ENCODE measurements at places on chromosomes 4 and X.

- no peak overlapping the region for H3K27ac ChIP-seq
- H3K27me3 ChIP-seq: peaks cover 17% of the 10 kb centered on the region
- no peak overlapping the region for H3K4me3 ChIP-seq
- no peaks in the 10 kb centered on the region for H3K36me3 ChIP-seq
These were observed 11.4 kb downstream of the L1CAM start for GRCh38 chrX:153874366-153875125.

DNA sequence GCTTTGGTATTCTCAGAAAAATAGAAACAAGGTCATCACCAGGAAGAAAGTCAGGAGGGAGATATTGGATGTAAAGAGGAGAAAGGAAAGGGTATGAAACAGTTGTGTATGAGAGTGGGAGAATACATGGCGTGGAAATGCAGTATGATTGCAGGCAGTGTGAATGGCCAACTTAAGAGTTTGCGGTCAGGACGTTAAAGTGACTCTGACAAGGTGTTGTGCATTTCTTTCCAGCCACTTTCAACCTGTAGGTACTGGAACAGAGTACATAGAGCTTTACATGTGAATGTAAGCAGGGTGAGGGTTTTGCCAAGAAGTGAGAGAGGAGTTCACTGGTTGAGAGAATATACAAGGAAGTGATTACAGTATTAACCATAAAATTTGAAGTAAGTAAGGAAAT is 15.7 kb downstream of the ATP10D start:
- H3K27ac ChIP-seq: no peak overlapping the region
- H3K36me3 ChIP-seq: no peaks in the 10 kb centered on the region
- no peaks in the 10 kb centered on the region for H3K4me1 ChIP-seq
- no peak overlapping the region for H3K4me3 ChIP-seq
- no peaks in the 10 kb centered on the region for H3K27me3 ChIP-seq
- DNase-seq: no peak

- DNase-seq: no peak
- no peak overlapping the region for H3K27ac ChIP-seq
- no peaks in the 10 kb centered on the region for H3K4me1 ChIP-seq
- no peaks in the 10 kb centered on the region for H3K27me3 ChIP-seq
- no peak overlapping the region for H3K4me3 ChIP-seq
These were observed 937.2 kb upstream of the GRID2 start for GRCh38 chr4:91366554-91366953.

- H3K4me1 ChIP-seq: no peaks in the 10 kb centered on the region
- DNase-seq: no peak
- no peaks in the 10 kb centered on the region for H3K36me3 ChIP-seq
- no peak overlapping the region for H3K27ac ChIP-seq
These were observed 970.4 kb downstream of the RPA4 start for GRCh38 chrX:97854086-97854485.

GRCh38 chr4:182400790-182401189 is 157.6 kb downstream of the TENM3 start:
- no peaks in the 10 kb centered on the region for H3K27me3 ChIP-seq
- no peaks in the 10 kb centered on the region for H3K36me3 ChIP-seq
- DNase-seq: no peak
- no peak overlapping the region for H3K27ac ChIP-seq
- no peak overlapping the region for H3K4me3 ChIP-seq
- no peaks in the 10 kb centered on the region for H3K4me1 ChIP-seq

DNA sequence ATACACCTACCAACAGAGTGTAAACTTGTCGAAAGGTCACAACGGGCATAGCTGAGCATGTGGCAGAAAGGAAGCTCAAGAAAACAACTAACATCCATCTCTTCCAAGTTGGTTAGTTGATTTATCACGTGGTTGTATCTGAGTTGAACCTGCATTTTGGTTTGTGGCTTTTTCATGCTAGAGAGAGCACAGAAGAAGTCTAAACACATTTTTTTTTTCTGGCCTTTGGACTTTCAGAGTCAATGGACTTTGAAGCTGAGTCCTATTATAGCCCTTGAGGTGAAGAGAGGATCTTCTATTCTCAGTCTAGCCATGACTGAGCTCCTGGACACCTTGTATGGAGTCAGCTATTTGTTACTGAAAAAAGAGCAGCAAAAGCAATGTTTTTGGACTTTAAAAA is 150.6 kb upstream of the TRPC5 start:
- no peak overlapping the region for H3K4me3 ChIP-seq
- H3K27me3 ChIP-seq: no peaks in the 10 kb centered on the region
- DNase-seq: no peak

GRCh38 chr4:52172166-52172565 is 121.1 kb downstream of the SPATA18 start:
- DNase-seq: no peak

DNA sequence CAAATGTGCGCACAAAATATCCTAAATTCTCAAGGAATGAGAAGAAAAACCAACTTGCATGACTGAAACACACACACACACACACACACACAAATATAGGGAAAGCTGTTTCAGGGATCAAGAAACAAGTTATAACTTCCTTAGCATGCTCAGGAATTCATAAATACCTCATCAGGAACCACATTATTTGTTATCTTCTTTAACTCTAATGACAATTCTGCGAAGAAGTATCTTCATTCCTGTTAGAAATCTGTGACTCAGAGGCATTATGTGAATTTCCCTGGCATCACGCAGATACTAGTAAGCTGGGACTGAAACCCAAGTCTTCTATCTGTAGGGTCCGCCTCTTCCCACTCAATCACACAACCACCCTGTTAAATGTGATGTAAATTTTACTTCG is 30.3 kb downstream of the TMPRSS11A start:
- no peaks in the 10 kb centered on the region for H3K4me1 ChIP-seq
- no peak overlapping the region for H3K27ac ChIP-seq
- H3K4me3 ChIP-seq: no peak overlapping the region
- H3K27me3 ChIP-seq: peaks cover 10% of the 10 kb centered on the region

DNA sequence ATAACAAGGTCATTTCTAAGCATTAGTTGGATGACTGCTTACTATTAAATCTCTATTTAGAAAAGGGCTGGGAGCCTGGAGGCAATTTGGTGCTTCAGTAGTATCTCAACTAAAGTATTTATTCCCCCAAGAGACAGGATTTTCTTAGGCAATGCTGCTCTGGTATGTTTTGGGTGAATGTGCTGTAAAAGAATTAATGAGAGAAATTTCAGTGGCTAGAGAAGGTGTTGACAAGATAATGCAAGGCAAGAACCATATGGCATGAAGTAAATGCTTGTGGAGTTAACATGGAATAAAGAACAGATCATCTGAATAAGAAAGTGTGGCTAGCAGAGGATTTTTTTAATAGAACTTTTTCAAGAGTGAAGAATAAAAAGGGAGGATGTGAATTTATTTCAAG is 3.9 kb downstream of the CYP2U1 start:
- no peak overlapping the region for H3K27ac ChIP-seq
- H3K36me3 ChIP-seq: peaks cover 2% of the 10 kb centered on the region
- peaks cover 10% of the 10 kb centered on the region for H3K27me3 ChIP-seq
- no peak overlapping the region for H3K4me3 ChIP-seq
- DNase-seq: no peak

DNA sequence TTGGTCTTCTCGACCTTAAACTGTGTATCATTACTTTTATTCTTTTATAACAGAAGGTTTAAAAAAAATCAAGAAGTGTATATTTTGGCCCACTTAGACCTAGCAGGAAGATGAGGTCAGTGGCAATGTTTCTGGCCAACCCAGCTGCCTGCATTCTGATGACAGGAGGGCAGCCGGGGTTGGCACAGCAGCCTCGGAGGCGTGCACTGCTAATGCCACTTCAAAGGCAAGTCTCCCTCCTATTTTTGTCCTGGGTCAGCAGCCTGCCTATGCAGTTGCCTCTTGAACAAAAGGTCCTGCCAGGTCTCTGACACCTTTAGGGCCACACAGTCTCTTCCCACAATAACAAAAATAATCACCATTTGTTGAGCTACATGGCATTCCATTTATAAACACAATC is 89.4 kb upstream of the MYOZ2 start:
- no peak for DNase-seq
- peaks cover 14% of the 10 kb centered on the region for H3K27me3 ChIP-seq
- no peak overlapping the region for H3K27ac ChIP-seq
- no peaks in the 10 kb centered on the region for H3K4me1 ChIP-seq

GRCh38 chr4:179472164-179472563 is 2029.9 kb upstream of the AGA start:
- no peaks in the 10 kb centered on the region for H3K4me1 ChIP-seq
- H3K4me3 ChIP-seq: no peak overlapping the region
- no peak for DNase-seq
- H3K36me3 ChIP-seq: no peaks in the 10 kb centered on the region
- H3K27ac ChIP-seq: no peak overlapping the region

DNA sequence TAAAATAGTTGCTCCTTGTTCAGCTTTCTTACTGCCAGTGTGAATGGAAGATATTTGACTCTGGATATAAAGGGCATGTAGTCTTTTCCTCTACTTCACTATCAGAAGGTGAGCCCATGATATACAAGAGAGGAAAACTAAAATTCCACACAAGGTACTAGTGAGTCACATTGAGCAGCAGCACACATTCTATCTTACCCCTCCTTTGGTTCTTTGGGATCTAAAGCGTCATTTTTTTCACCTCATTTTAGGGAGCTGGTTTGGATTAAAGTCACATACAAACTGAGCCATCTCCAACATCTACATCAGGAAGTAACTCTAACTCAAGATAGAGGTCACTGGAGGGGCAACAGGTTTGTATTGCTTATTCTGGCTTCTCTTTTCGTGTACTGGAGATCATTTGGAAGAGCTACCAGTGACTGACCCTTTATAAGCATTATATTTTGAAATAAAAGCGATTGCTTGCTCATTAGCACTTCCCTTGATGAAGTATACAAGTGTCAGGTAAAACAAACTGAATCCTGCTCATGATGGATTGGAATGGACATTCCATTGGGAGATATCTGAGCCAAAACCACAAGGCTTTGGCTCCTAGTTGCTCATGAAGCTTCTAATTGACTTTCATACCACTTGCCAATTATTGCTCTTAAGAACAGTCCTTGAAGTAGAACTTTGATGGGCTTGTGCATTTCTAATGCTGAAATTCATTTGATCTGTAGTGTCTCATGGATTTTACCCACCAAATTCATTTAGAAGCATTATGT is 124.1 kb downstream of the SPCS3 start:
- DNase-seq: no peak
- H3K4me3 ChIP-seq: no peak overlapping the region
- no peak overlapping the region for H3K27ac ChIP-seq
- H3K36me3 ChIP-seq: no peaks in the 10 kb centered on the region

DNA sequence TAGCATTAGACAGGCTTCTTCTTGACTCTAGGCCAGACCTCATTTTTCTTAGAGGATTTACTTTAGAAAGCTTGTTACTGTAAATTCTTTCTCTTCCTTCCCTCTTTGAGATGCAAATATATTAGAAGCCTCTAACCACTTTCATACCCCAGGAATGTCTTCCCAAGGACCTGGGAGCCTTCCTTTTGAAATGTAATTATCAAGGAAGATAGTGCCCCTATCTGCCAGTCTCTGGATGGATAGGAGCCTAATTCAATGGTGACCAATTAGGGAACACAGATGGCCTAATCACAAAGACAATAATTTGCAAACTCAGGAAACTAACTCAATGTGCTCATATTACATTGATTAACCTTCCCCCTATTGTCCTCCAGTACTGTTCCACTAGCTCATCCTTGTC is 145.6 kb upstream of the DCAF8L1 start:
- DNase-seq: no peak
- no peaks in the 10 kb centered on the region for H3K27me3 ChIP-seq
- no peaks in the 10 kb centered on the region for H3K4me1 ChIP-seq
- H3K4me3 ChIP-seq: no peak overlapping the region

- H3K36me3 ChIP-seq: no peaks in the 10 kb centered on the region
- DNase-seq: no peak
- no peak overlapping the region for H3K27ac ChIP-seq
These were observed 98.1 kb downstream of the MGST2 start for GRCh38 chr4:139763672-139764071.

- H3K27ac ChIP-seq: peak overlapping the region; percentile 20
- H3K27me3 ChIP-seq: peaks cover 86% of the 10 kb centered on the region
- peaks cover 13% of the 10 kb centered on the region for H3K4me1 ChIP-seq
- peaks cover 3% of the 10 kb centered on the region for H3K36me3 ChIP-seq
These were observed 1.1 kb upstream of the HELT start for GRCh38 chr4:185016946-185017758.

GRCh38 chr4:41133454-41134018 is 80.8 kb downstream of the APBB2 start:
- no peak for DNase-seq
- peaks cover 3% of the 10 kb centered on the region for H3K27me3 ChIP-seq
- H3K4me3 ChIP-seq: no peak overlapping the region

GRCh38 chr4:152083338-152083737 is 322.5 kb upstream of the GATB start:
- no peak overlapping the region for H3K4me3 ChIP-seq
- H3K27me3 ChIP-seq: no peaks in the 10 kb centered on the region
- no peak overlapping the region for H3K27ac ChIP-seq
- H3K36me3 ChIP-seq: peaks cover 5% of the 10 kb centered on the region
- no peak for DNase-seq

DNA sequence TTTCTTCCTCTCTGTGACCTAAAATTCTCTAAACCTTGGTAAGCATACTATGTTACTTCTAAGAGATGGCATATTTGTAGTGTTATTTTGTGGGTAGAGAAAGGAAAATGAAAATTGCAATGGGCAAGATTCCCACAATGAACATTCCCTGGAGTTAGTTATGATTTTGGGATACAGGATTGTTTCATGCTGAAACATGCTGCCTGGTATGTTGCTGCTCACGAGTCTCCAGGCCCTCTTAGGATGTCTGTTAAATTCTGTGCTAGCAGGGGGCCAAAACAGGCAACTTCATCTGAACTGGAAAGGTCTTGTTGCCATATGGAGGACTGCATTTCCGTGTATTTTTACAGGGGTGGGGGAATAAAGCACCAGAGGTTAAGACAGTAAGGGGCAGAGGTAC is 18.9 kb upstream of the MSMO1 start:
- H3K4me1 ChIP-seq: peaks cover 15% of the 10 kb centered on the region
- peaks cover 49% of the 10 kb centered on the region for H3K36me3 ChIP-seq
- no peaks in the 10 kb centered on the region for H3K27me3 ChIP-seq
- DNase-seq: no peak
- H3K4me3 ChIP-seq: no peak overlapping the region

- H3K27ac ChIP-seq: peak overlapping the region; percentile 58
- H3K27me3 ChIP-seq: no peaks in the 10 kb centered on the region
- DNase-seq: no peak
- H3K4me1 ChIP-seq: peaks cover 55% of the 10 kb centered on the region
- peaks cover 62% of the 10 kb centered on the region for H3K36me3 ChIP-seq
These were observed 8.5 kb downstream of the TIFA start for GRCh38 chr4:112277220-112277619.

- no peaks in the 10 kb centered on the region for H3K27me3 ChIP-seq
- peaks cover 4% of the 10 kb centered on the region for H3K36me3 ChIP-seq
- H3K4me1 ChIP-seq: no peaks in the 10 kb centered on the region
- no peak for DNase-seq
These were observed 119.2 kb downstream of the SCLT1 start for GRCh38 chr4:128974136-128974581.

- H3K4me3 ChIP-seq: no peak overlapping the region
- DNase-seq: no peak
- no peaks in the 10 kb centered on the region for H3K27me3 ChIP-seq
- H3K36me3 ChIP-seq: no peaks in the 10 kb centered on the region
- no peaks in the 10 kb centered on the region for H3K4me1 ChIP-seq
These were observed 8.0 kb upstream of the TENM3 start for GRCh38 chr4:182235021-182235795.
